ENCODE measurements at places on chromosomes 13 and 19. TPM values are rescaled to one million over a fixed set of nuclear protein-coding genes. Genes with fewer than 3 reads are reported as not detected.
A peak's percentile ranks its signal among the peaks of the same experiment; 100 is the strongest.

The TCF3 gene
- total RNA-seq: 173 TPM

DNA sequence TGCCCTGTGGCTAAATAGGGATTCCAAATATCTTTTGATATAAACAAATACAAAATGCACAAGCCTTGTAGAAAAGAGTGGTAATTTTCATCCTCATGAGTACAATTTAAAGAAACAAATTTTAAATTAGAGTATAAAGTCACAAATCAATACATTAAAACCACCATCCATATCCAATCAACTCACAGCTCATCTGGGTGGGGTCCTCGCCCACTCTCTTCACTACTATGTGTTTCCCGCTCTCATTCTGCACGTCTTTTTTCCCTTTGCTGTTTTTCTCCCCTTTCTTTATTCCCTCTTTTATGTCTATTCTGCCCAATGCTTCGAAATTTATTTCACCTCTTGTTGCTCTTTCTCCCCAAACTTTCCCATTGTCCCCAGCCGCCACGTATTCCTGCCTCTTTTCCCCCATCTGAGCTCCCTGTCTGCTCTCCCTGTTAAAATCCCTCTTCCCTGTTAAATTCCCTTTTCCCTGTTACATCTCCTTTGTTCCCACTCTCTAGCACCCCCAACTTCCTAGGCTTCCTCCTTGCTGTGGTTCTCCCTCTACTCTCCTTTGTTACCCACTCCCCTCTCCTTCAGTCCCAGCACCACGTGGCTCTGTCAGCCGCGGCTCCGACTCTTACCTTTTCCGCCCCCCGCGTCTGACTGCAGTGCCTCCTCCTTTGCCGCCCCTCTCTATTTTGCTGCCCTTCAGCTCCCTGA lies 1.3 kb downstream of the ZNF616 start:
- H3K4me1 ChIP-seq: peaks cover 16% of the 10 kb centered on the region
- H3K4me3 ChIP-seq: peak overlapping the region; percentile 93
- H3K27ac ChIP-seq: peak overlapping the region; percentile 91

DNA sequence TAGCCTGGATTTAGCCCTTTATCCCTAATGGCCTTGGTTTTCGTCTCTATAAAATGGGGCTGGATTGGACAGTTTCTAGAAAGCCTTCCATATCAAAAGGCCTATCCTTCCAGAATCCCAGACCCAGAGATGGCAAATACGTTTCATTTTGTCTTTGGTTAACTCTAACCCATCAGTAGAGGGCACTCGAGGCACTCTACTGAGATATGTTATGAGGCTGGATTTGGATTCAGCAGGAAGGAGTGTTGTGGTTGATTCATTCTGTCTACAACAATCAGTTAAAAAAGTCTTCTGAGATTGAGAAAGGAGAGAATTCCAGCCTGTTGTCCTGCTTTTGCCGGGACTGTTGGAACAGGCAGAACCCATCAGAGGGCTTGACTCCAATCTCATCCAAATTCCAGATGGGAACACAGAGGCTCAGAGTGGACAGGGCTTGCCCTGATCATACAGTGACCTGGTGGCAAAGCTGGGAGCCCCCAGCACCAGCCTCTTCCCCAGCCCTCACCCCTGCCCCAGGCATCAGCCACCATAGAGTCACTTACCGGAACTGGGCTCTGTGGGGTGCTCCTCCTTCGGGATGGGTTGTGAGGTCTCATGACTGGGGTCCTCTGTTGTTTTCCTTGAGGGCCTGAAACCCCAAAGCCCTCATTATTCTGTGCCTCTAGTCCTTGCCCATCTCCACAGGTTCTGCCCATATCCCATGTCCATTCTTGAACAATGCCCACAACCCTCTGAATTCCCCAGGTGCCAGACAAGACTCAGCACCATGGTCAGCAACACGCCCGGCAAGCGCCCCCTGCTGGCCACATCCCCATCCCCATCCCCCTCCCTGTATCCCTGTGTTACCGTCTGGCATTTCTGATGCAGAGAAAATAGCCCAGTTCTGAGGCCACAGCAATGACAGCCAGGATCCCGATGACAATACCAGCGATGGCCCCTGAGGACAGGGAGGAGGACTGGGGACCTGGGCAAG lies 12.3 kb upstream of the ZNF180 start:
- no peaks in the 10 kb centered on the region for H3K4me1 ChIP-seq
- no peaks in the 10 kb centered on the region for H3K36me3 ChIP-seq
- no peaks in the 10 kb centered on the region for H3K27me3 ChIP-seq
- no peak for DNase-seq
- H3K27ac ChIP-seq: no peak overlapping the region

The PGPEP1 gene
- 29.4 TPM for total RNA-seq

GRCh38 chr19:46481947-46482346 lies 10.6 kb upstream of the PNMA8A start:
- no peak for DNase-seq
- peaks cover 40% of the 10 kb centered on the region for H3K27me3 ChIP-seq
- peaks cover 2% of the 10 kb centered on the region for H3K4me1 ChIP-seq
- H3K27ac ChIP-seq: no peak overlapping the region
- no peak overlapping the region for H3K4me3 ChIP-seq
- H3K36me3 ChIP-seq: no peaks in the 10 kb centered on the region

The PPM1N gene
- total RNA-seq: 3.1 TPM

- H3K27ac ChIP-seq: no peak overlapping the region
- no peaks in the 10 kb centered on the region for H3K27me3 ChIP-seq
- H3K4me1 ChIP-seq: peaks cover 3% of the 10 kb centered on the region
- DNase-seq: no peak
- no peak overlapping the region for H3K4me3 ChIP-seq
- peaks cover 55% of the 10 kb centered on the region for H3K36me3 ChIP-seq
Observed at GRCh38 chr13:98797456-98797855, 45.0 kb upstream of the SLC15A1 start.

GRCh38 chr13:91122766-91123165 lies 224.7 kb upstream of the MIR17HG start:
- H3K27ac ChIP-seq: no peak overlapping the region
- no peak overlapping the region for H3K4me3 ChIP-seq
- peaks cover 3% of the 10 kb centered on the region for H3K4me1 ChIP-seq
- DNase-seq: no peak
- no peaks in the 10 kb centered on the region for H3K36me3 ChIP-seq

DNA sequence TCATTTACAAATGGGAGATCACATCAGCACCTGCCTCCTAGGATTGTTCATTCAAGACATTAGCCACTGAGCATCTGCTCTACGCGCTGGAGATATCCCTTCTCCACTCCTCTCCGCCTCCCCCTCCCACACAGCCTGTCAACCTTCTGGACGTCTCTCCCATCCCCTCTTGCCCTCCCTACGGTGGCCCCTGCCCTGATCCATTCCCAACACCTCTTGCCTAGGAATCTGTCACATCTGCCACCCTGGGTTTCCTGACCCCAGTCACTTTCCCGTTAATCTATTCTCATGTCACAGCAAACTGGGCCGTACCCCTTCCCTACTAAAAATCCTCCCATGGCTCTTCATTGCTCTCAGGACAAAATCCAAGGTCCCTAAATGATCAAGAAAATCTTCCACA lies 10.3 kb downstream of the DYRK1B start:
- H3K4me3 ChIP-seq: no peak overlapping the region
- H3K4me1 ChIP-seq: peaks cover 5% of the 10 kb centered on the region
- no peak for DNase-seq
- peaks cover 19% of the 10 kb centered on the region for H3K36me3 ChIP-seq

DNA sequence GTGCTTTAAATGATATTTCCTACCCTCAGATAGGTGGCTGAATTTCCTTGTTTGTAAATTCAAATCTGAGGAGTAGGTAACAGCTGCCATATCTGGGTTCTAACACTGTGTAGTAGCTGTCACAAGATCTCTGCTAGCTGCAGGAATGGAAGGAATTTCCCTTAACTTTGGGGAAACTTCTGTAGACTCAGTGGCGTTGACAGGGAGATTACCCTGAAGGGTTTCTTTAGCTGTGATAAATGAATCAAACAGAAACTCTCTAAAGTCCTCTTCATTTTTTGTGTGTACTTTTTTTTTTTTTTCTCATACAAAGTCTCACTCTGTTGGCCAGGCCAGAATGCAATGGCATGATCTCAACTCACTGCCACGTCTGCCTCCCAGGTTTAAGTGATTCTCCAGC lies 5.3 kb upstream of the EPSTI1 start:
- no peak for DNase-seq
- peaks cover 7% of the 10 kb centered on the region for H3K36me3 ChIP-seq
- no peaks in the 10 kb centered on the region for H3K27me3 ChIP-seq
- no peak overlapping the region for H3K4me3 ChIP-seq

- H3K36me3 ChIP-seq: no peaks in the 10 kb centered on the region
- H3K27me3 ChIP-seq: no peaks in the 10 kb centered on the region
- no peak overlapping the region for H3K27ac ChIP-seq
- H3K4me1 ChIP-seq: peaks cover 13% of the 10 kb centered on the region
- no peak overlapping the region for H3K4me3 ChIP-seq
Observed at GRCh38 chr13:38399535-38399934, 49.9 kb downstream of the UFM1 start.

The TNFSF9 gene
- total RNA-seq: 7.4 TPM

The CHAF1A gene
- 81.9 TPM for total RNA-seq

DNA sequence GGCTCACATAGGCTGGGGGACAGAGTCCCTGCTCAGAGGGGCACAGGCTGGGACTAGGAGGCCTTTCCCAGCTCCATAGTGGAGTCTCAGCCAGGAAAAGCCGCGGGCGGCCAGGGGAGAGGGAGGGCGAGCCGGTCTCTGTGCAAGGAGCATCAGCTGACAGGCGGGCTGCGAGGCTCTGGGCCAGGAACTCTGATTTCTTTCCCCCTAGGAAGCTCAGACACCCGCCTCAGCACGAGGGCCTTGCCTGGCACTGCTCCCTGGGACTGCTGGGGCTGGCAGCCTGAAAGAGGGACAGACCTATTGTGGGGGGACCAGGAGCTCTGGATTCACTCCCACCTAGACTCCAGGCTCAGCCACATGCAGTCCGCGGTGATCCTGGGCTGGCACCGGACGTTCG lies 2.2 kb upstream of the PLK5 start:
- no peak overlapping the region for H3K27ac ChIP-seq
- H3K36me3 ChIP-seq: no peaks in the 10 kb centered on the region
- H3K27me3 ChIP-seq: peaks cover 12% of the 10 kb centered on the region
- H3K4me1 ChIP-seq: peaks cover 1% of the 10 kb centered on the region
- no peak for DNase-seq

GRCh38 chr19:45202637-45203036 lies 24.1 kb downstream of the BLOC1S3 start:
- H3K27ac ChIP-seq: no peak overlapping the region
- no peaks in the 10 kb centered on the region for H3K36me3 ChIP-seq
- H3K4me3 ChIP-seq: no peak overlapping the region
- no peak for DNase-seq
- peaks cover 4% of the 10 kb centered on the region for H3K27me3 ChIP-seq
- no peaks in the 10 kb centered on the region for H3K4me1 ChIP-seq

The ZNF563 gene
- total RNA-seq: 4.2 TPM

DNA sequence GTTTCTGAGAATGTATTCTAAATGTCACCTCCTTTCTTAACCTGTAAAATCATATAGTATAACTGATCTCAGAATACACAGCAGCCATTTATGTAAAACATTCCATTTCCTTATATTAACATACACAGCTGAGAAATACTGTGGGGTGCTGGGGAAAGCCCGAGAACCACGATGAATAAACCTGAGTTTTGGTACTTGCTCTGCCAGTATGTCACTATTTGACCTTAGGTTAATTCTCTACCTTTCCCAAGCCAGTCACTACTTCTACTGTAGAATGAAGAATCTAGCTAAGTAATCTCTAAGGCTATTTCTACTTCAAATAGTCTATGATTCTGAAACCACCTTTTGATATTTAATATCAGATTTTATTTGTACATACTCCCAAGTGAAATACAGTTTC lies 173.7 kb downstream of the TBC1D4 start:
- H3K27ac ChIP-seq: peak overlapping the region; percentile 68
- no peak overlapping the region for H3K4me3 ChIP-seq
- peaks cover 78% of the 10 kb centered on the region for H3K36me3 ChIP-seq

The KLK3 gene
- not detected for total RNA-seq

Measured in activated T-helper 2 cell treated with anti-CD3 and anti-CD28 coated beads, Interferon-gamma antibody, Interleukin-2, Interleukin-4, amounts not matched to agents 10 μg/mL and 5 μg/mL and 100 μg/mL, durations not matched to agents 14 hours and 24 hours and 36 hours (primary cell).